ENCODE measurements at places on chromosomes 11 and 22. TPM values are rescaled to one million over a fixed set of nuclear protein-coding genes. Genes with fewer than 3 reads are reported as not detected.

The VPREB3 gene
- 0.40 TPM for total RNA-seq

The OR2AG2 gene
- not detected for total RNA-seq

The KIAA1671 gene
- 38.9 TPM for total RNA-seq

The FLRT1 gene
- not detected for total RNA-seq

The SCUBE2 gene
- total RNA-seq, result 0.65 TPM

GRCh38 chr11:32571039-32571438 lies 12.6 kb upstream of the EIF3M start:
- no peak for DNase-seq

DNA sequence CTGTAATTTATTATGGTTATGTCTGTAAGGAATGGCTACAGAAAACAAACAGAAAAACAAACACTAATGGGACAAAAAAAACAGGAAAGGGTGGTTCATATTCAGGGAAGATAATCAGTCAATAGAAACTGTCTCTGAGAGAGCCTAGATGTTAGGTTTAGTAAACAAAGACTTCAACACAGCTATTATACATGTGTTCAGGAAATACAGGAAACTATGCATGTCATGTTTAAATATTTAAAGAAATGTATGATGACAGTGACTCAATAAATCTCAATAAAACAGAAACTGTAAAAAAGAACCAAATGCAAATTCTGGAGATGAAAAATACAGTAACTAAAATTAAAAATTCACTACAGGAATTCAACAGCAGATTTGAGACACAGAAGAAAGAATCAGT lies 76.0 kb downstream of the PACS1 start:
- DNase-seq, result no peak

GRCh38 chr22:44793106-44793505 lies 40.7 kb downstream of the ARHGAP8 start:
- no peak for DNase-seq

GRCh38 chr22:22820626-22821025 lies 67.0 kb upstream of the IGLL5 start:
- DNase-seq, result no peak

- DNase-seq, result no peak
Measured at GRCh38 chr11:118911113-118911879, 14.4 kb downstream of the BCL9L start.

- no peak for DNase-seq
Measured at GRCh38 chr11:122813894-122814270, 24.4 kb upstream of the CRTAM start.

- no peak for DNase-seq
Measured at GRCh38 chr11:61009392-61010275, 38.2 kb downstream of the CD6 start.

- DNase-seq, result no peak
Measured at GRCh38 chr22:39296535-39296934, 22.9 kb downstream of the RPL3 start.

DNA sequence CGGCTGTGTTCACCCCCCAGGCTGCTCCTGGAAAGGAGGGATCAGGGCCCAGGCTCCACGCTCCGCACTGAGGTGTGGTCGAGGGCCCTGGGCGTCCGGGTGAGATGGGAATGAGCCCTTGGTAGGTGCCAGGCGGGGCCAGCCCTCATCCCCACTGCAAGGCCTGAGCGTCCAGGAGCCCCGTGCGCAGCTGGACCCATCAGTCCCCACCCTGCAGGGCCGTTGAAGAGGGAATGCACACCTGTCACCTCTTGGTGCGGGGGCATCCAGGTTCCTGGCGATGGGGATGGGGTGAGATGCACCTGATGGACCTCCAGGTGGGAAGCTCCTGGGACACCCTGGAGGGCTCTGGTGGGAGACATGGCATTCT lies 72.2 kb downstream of the KCNQ1 start:
- peak; percentile 43 for DNase-seq

DNA sequence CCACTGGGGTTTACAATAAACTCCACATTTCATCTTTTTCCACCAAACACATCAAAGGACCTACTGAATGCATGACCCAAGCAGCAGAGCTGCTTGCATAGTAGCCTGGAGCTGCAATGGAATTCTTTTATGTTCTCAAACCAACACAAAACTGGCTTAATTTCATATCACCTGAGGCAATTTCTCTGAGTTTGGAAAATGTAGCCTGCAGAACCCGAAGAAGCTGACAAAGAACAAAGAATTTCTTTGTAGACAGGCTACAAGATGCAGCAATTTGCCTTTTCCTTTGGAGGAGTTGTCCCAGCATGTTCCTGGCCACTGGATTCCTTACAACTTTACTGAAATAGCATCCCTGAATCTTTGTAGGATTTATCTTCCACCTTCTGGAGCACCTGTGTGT lies 5.5 kb upstream of the TECTA start:
- no peak for DNase-seq

- no peak for DNase-seq
Measured at GRCh38 chr11:130448416-130449309, at the start of gene ADAMTS15. Gene ADAMTS15, plus strand, starts transcription at chr11:130448645. Its CDS starts 329 bp downstream, at chr11:130448974.

GRCh38 chr11:67060111-67060522 lies 3.5 kb downstream of the RHOD start:
- peak; percentile 65 for DNase-seq

- DNase-seq, result no peak
Measured at GRCh38 chr11:119901657-119902577, 172.9 kb upstream of the NECTIN1 start.

GRCh38 chr11:134847083-134847715 lies 435.2 kb upstream of the B3GAT1 start:
- DNase-seq, result no peak
